CD4-positive, alpha-beta memory T cell (primary cell): ENCODE measurements at places on chromosomes 7 and 10. TPM values are rescaled to one million over a fixed set of nuclear protein-coding genes. Genes with fewer than 3 reads are reported as not detected.
A peak's percentile ranks its signal among the peaks of the same experiment; 100 is the strongest.

GRCh38 chr7:139838876-139839275 is 9.8 kb downstream of the TBXAS1 start:
- no peak for DNase-seq

GRCh38 chr10:6918305-6918704 is 338.2 kb upstream of the PRKCQ start:
- DNase-seq: peak; percentile 60

- DNase-seq: no peak
Measured at GRCh38 chr10:2214805-2215204, 477.5 kb upstream of the ADARB2 start.

- no peak for DNase-seq
Measured at GRCh38 chr10:6695519-6695918, 115.4 kb upstream of the PRKCQ start.

DNA sequence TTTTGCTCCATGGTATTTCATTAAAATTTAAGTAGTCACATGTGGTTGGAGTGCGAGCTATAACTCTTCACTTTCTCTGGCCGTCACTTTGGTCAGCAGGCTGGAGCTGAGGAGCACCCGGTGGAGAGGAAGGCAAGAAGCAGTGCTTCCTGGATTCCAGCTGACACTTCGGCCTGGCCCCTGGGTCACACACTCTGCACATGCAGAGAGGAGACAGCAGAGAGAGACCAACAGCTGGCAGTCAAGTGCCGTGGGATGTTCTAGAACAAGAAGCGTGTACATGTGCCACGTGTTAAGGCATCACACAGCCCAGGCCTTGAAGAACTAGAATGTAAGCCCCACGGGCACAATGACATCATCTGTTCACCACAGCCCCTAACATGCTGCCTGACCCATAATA is 30.1 kb downstream of the PSAP start:
- DNase-seq: no peak

GRCh38 chr10:101367569-101368453 is 13.8 kb downstream of the BTRC start:
- DNase-seq: no peak

- DNase-seq: no peak
Measured at GRCh38 chr10:63522277-63522687, 1.1 kb downstream of the REEP3 start.

DNA sequence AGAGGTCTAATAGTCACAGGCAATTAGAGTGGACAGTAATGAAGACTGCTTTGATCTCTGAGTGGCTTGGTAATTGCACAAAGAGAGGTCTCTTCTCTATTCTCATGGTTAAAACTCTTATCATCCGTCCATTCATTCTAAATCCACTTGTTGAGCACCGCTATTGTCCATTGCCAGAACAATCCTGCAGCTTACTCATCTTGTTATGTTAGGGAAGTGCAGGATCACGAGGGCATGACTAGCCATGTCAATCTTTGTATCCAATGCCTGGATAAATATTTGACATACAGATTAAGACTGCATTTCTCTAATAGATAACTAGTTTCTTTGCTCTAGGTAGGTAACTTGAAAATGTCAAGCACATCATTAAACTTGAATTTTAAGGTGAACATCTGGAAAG is 14.9 kb downstream of the SFTPD start:
- DNase-seq: no peak

- DNase-seq: no peak
Measured at GRCh38 chr10:9951481-9952257, 1066.0 kb upstream of the CELF2 start.

- DNase-seq: peak; percentile 43
Measured at GRCh38 chr10:12902135-12902572, 99.4 kb downstream of the CCDC3 start.

GRCh38 chr7:75842836-75843446 is 29.3 kb upstream of the CCL24 start:
- no peak for DNase-seq

DNA sequence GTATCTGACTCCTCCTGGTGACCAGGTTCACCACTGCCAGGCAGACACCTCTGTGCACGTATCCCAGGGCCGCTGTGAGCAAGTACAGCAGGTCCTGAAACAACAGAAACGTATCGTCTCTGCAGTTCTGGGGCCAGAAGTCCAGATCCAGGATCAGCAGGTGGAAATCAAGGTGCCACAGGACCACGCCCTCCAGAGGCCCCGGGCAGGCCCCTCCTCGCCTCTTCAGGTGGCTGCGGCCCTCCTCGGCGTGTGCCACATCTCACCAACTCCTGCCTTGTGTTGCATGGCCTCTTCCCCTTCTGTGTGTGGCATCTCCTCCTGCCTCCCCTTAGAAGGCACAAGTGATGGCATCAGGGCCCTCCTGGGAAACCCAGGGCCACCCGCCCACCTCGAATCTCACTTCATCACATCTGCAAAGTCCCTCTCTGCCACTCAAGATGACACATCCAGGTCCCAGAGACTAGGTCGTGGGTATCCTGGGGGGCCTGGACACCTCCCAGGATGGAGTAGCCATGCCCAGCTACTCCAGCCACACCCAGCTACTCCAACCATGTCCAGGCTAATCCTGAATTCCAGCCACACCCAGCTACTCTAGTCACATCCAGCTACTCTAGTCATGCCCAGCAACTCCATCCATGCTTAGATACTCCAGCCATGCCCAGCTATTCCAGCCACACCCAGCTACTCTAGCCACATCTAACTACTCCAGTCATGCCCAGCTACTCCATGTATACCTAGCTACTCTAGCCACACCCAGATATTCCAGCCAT is 52.6 kb upstream of the DNAAF5 start:
- DNase-seq: no peak

- DNase-seq: no peak
Measured at GRCh38 chr7:158285383-158285770, 302.2 kb downstream of the PTPRN2 start.

DNA sequence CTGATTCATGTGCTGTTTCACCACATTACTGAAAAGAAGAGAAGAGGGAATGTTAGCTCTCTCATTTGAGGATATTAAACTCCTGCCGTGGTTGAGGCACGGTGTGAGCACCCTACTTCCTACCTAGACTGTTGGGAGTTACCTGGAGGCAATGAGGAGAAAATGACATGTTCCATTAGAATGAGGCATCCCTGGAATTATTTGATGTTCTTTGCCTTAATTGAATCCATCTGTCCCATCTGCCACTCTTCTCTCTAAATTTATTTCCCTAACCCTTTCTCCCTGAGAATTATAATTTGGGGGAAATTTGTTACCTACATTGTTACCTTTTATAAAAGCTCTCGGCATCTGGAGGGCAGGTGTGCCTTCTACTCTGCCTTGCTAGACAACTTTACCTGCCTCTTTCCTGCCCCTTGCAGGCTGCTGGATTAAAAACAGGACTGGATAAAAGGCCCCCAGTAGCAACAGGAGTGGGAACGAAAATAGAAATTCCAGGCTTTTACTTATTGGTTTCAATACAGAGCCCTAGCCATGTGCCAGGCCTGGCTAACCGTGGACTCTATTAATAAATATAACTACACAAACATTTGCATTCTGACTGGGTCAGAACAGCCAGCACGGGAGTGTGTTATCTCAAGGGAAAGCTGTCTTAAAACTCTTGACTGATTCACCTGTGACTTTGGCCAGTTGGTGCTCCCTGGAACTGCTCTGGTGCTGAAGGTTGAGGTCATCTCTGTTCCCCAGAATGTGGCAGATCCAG is 4.4 kb upstream of the ATXN7L1 start:
- no peak for DNase-seq

DNA sequence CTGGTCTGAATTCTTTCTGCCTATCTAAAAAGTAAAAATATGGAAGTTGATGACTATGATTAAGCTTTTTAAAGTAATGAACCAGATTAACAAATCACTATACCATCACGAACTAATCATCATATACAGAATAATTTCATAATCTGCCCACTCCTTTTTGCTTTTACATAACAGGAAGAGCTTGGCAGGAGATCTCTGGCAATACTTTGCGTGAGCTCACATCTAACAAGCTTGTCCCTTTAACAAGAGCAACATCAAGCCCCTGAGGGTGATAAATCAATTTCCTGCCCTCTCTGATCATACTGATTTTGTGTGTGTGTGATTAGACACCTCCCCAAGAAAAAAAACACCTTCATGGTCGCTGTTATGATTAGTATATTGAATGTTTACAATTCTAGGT is 143.5 kb upstream of the ASAH2 start:
- DNase-seq: no peak

- DNase-seq: no peak
Measured at GRCh38 chr10:5479481-5480161, 19.7 kb downstream of the CALML5 start.

Gene PNLIPRP2
- total RNA-seq: not detected

Gene LZTS2
- total RNA-seq: 33.9 TPM

Gene SMO
- total RNA-seq: not detected

Gene ZNF786
- total RNA-seq: 18.8 TPM

Gene CADPS2
- not detected for total RNA-seq

Gene BLOC1S2
- total RNA-seq: 32.0 TPM

Gene EBLN1
- not detected for total RNA-seq

Gene ALOX5
- 3.3 TPM for total RNA-seq
